Activated CD4-positive, alpha-beta T cell treated with anti-CD3 and anti-CD28 coated beads for 36 hours (primary cell): ENCODE measurements at places on chromosomes 12 and 14.

GRCh38 chr12:85836197-85837090, at the start of gene RASSF9:
Gene RASSF9 (minus strand): TSS chr12:85836409. CDS start chr12:85836201, 208 bp downstream.
- no peak for DNase-seq

- no peak for DNase-seq
Measured at GRCh38 chr12:46998811-46999368, 80.5 kb upstream of the PCED1B start.

GRCh38 chr14:20757965-20758364, 10.2 kb upstream of the EDDM3B start:
- DNase-seq = peak; percentile 54

DNA sequence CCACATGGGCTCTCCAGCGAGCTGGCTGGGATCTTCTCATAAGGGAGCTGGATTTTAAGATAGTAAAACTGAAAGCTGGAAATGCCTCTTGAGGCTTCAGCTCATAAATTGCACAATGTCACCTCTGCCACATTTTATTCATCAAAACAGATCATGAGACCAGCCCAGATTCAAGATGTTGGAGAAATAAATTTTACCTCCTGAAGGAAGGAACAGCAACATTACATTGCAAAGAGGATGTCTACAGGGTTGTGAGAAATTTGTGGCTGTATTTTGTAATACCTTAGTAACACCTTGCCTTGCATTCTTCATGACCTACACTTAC, 43.1 kb upstream of the KRR1 start:
- DNase-seq = no peak

- DNase-seq = no peak
Measured at GRCh38 chr12:108729612-108730364, 1.5 kb downstream of the CORO1C start.

DNA sequence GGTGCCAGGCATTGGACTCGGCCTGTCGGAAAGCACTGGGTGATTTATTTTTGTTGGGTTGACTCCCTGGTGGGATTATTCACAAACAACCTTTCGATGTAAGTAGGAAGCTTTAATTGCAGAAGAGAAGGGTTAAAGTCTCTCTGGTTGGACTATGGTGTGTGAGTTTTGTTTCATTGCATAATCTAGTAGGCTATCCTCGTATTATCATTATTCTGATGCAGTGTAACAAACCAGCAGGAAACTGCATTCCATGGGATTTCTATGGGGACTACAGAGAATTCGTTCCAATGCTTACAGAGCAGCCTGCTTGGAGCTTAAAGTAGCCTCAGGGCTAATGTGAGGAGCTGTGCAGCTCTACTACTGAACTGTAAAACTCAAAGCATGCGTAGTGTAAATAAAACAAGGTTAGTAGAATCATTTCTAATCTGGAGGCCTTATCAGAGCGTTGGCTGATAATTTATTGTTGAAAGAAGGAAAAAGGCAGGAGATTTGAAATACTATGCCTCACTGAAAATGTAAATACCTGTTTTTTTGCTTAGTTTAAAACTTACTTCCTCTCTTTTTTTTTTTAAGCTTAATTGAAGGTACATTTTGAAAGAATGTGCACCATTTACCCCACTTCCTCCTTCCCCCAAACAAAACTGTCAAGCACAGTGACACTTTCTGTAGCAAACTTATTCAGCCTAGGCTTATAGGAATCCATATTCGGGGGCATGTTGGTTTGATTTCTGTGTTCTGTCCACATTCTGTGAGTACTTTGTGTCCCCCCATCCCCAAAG, 226.7 kb downstream of the NPAS3 start:
- no peak for DNase-seq

GRCh38 chr12:7175493-7175892, 14.0 kb upstream of the PEX5 start:
- DNase-seq = no peak

DNA sequence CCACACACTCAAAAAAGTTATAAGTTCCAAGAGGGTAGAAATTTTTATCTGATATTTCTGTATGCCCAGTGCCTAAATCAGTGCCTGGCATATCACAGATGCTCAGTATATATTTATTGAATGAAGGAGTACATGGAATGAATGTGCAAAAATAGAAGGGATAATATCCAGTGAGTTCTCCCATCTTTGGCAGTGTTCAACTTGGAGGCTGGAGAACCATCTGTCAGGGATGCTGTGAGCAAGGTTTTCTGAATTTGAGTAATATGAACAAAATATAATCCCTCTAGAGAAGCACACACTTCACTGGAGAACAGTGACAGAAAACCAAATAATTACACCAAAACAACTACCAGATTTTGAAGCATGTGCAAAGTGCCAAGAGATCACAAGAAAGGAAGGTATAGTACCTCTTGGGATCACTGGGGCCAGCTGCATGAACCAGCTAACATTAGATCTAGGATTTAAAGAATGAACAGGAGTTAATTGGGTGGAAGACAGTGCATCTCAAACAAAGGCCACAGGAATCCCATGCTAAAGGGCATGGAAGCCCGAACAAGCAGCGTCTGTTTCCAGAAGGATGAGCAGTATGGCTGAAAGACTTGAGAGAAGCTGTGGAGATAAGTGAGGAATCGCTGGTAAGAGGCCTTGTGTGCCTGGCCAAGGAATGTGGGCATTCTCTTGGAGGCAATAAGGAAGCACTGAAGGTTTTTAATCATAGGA, 11.5 kb downstream of the SLC8A3 start:
- no peak for DNase-seq

DNA sequence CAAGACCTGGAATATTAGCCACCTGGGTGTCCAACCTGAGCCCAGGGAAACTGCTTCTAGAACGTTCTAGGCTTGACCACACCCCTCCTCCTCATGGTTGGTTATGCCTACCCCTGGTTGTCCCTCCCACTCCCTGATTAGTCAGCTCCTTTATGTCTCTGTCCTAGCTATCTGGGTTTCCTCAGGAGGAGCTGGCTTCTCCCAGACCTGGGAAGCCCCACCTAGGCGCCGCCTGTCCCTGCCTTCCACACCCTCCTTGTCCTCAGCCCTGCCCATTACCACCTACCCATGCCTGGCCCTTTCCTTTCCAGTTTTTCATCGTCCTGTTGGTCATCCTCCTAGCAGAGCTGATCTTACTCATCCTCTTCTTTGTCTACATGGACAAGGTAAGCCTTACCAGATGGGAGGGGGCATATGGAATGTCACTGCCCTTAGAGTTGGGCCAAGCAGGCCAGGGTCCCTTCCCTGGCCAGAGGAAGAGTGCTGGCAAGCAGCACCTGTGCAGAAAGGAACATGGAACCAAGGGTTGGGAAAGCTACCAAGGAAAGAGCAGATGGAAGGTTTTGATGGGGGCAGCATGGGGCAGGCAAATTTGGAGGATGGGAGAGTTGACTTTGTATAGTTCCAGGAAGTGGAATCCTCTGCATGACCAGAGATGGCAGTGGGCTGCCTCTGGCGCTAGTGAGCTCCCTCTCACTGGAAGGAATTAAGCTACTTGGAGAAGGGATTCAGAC, 201.7 kb downstream of the TSPAN9 start:
- no peak for DNase-seq

DNA sequence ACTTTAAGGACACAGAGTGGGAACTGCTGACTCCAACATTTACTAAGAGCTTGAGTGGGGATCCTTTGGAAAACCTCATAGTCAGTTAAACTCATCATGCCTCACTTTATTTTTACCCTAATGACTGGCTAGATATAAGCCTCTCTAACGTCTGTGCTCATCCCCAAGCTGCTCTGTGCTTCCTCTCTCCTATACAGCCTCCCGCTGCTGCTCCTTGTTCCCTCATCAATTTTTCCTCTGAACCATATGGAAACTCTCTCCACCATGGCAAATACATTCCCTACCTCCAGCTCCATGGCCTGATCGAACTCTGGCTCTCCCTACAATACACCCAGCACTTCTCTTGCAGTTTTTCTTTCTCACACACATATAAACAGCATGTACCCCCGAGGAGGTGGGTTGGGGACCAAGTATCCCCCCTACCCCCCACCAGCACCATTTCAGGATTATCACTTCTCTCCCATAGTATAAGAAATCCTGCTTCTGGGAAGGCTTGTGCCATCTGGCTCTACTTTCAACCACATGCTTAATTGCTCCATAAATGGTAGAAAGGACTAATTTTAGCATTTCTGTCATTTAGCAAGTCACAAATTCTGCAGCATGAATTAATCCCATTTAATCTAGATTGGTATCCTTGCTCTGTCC, 39.2 kb upstream of the DYRK2 start:
- no peak for DNase-seq

DNA sequence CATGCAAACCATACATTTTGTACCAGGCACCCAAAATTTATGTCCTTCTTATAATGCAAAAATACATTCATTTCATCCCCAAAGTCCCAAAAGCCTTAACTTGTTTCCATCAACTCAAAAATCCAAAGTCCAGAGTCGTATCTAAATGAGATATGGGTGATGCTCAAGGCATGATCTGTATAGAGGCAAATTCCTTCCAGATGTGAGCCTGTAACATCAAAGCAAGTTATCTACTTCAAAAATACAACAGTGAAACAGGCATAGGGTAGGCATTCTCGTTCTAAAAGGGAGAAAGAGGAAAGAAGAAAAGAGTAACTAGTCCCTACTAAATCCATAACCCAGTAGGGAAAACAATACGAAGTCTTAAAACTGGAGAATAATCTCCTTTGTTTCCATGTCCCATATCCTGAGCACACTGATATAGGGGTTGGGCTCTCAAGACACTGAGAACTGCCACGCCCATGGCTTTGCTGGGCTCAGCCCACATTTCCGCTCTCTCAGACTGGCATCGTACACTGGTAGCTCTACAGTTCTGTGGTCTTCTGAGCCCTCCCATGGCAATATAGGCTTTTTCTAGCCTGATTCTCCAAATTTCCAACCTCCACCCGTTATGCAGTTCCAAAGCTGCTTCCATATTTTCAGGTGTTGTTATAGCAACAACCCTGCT, 232.8 kb downstream of the TMTC2 start:
- DNase-seq = no peak

- DNase-seq = no peak
Measured at GRCh38 chr12:94766397-94766796, 116.0 kb upstream of the TMCC3 start.
